ENCODE measurements at places on chromosomes 7 and 10.
A peak's percentile ranks its signal among the peaks of the same experiment; 100 is the strongest.

- DNase-seq: no peak
These were observed 1293.7 kb upstream of the AUTS2 start for GRCh38 chr7:68304536-68304935.

DNA sequence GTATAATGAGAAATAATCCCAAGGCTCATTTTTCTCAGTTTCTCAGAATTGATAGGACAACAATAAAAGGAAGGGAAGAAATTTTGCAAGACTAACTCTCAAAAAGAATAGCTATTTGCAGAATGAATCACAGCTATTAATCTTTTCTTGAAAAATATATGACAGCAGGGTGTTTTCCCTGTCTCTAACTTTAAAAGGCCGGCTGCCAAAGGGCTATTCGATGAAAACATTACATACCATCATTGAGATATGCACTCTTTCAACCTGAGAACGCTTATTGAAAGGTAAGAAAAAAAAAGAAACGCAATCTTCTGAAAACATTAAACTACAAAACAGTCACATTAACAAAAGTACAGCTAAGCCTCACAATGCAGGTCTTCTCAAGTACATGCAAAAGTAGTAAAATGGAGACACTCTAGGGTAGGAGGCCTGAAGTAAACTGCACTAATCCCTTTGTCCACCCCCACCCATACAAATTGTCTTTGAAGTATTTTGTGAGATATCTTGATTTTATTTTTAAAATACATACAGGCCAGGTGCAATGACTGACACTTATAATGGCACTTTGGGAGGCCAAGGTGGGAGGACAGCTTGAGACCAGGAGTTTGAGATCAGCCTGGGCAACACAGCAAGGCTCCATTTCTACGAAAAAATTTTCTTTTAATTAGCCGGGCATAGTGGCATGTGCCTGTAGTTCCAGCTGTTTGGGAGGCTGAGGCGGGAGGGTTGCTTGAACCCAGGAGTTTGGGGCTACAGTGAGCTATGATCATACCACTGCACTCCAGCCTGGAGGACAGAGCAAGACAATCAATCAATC, 83.0 kb downstream of the PARD3 start:
- DNase-seq: no peak

GRCh38 chr7:74364061-74364460, 74.9 kb downstream of the CLIP2 start:
- peak; percentile 77 for DNase-seq

DNA sequence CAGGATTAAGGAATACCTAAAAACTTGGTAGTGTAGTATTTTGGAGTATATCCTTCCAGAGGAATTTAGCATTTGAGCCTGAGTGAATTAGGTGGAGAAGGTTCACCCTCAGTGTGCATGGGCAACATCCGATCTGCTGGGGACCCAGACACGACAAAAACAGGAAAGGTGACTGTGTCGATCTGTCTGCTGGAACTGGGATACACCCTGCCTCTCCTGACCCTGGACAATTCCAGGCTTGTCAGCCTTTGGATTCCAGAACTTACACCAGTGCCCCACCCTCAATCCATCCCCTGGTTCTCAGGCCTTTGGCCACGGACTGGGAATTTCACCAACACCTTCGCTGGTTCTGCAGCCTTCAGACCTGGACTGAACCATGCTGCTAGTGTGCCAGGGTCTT, 41.9 kb downstream of the PTPRE start:
- DNase-seq: no peak

DNA sequence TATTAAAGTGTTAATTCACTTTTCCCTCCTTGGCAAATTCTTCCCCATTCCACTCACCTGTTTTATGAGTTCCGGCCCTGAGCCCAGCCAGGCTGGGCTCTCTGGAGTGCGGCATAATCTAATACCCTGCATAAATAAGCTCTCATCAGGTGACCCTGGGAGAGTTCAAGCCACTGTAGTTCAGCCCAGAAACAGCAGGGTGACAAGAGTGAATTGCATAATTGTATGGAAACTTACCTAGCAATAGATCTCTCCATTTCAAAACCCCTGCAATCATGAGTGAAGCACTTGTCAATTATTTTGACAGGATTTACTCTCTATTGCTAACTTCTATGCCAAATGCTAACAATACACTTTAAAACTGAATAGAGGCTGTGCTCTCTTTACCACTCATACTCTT, 94.7 kb downstream of the OSBPL3 start:
- no peak for DNase-seq

All from mesendoderm (in vitro differentiated cells).